Coronary artery (tissue), 2 donors: ENCODE measurements at places on chromosomes 12 and 14.

DNA sequence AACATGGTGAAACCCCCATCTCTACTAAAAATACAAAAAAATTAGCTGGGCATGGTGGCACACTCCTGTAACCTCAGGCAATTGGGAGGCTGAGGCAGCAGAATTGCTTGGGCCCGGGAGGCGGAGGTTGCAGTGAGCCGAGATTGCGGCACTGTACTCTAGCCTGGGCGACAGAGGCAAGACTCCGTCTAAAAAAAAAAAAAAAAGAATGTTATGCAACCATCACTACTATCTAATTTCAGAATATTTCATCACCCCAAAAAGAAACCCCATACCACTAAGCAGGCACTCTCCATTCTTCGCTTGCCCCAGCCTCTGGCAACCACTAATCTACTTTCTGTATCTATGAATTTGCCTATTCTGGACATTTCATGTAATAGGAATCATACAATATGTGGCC, 68.8 kb upstream of the AMN start:
- DNase-seq = no peak

DNA sequence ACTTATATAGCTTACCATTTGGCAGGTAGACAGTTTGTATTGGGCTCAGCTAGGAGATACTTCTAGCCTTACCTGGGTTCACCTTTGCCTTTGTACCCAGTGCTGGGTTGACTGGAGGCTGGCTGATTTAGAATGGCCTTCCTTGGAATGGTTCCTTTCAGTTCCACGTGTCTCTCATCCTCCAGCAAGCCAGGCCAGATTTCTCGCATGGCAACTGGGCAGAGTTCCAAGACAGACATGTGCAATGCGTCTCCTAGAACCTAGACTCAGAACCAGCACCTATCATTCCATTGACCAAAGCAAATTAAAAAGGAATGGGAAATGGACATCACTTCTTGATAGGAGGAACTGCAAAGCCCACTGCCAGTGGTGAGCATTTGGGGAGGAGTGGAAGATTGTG, 79.1 kb upstream of the BDKRB2 start:
- no peak for DNase-seq

GRCh38 chr14:105987563-105987962, 461.2 kb downstream of the TMEM121 start:
- no peak for DNase-seq

DNA sequence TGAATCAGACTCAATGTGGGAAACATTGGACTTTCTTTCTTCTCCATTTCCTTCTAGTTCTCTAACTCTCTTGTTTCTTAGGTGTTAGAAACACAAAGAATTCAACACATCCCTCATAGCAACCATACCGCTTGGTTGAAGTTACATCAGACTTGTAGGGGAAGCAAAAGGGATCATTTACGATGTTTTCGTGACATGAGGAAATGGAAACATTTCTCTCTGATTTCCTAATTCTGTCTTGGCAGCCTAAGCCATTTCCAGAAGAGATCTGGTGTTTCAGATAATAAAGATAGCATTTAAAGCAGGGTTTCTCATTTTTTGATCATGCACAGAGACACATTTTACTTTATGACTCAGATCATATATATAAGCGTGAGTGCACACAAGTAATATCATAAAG, 202.0 kb downstream of the TMEM132C start:
- no peak for DNase-seq

- DNase-seq = no peak
These were observed 77.1 kb downstream of the RASSF9 start for GRCh38 chr12:85759091-85759490.

DNA sequence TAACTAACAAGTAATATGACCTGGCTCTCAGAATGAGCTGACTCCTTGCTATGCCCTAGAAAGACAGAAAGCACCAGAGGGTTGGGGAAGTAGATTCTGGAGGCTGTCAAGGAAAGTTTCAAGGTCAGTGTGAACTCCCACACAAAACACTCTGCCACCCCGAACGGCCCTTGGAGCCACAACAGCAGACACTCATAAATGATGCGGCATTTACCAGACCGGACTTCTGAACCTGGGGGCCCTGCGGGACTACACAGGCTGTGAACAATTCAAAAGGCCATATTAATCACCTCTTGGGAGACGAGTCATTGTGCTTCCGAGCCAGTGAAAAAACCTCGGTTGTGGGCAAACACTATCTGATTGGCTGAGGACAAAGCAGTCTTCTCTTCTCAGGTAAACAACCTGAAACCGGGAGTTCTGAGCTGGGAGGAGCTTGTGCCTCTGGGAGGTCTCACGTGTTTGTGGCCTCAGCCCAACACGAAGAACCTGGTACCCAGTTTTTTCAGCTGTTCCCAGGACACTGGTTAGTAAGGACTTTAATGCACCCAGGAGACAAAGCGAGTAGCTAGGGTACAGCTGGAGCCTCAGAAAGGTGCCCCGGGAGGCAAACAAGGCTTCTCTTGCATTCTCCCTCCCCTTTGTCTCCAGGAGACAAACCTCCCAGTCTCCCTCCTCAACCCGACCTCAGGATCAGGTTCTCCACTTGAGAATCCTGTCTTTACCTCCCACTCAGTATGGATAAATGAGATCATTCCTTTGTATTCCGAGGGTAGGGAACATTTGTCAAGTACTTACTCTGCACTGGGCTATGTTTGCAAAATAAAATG, 35.3 kb downstream of the VWF start:
- no peak for DNase-seq

DNA sequence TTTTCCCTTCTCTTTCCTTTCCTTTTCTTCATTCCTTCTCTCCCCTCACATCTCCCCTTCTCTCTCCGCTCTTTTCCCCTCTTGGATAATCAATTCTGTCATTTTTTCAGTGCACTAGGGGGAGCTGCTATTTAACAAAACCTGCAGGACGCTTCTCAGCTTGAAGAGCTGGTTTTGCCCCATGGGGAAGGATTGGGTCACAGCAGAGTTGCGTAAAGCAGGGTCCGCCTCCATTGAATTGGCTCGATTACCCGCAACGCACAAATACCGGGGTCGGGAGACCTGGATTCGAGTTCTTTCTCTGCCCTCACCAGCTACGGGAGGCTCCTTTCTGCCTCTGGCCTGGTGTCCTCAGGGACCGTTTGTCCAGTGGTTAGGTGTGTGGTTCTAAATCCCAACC, 42.1 kb upstream of the CHGA start:
- no peak for DNase-seq

- DNase-seq = no peak
These were observed 6.6 kb downstream of the ERBB3 start for GRCh38 chr12:56086608-56087007.

- DNase-seq = no peak
These were observed 23.2 kb upstream of the ESRRB start for GRCh38 chr14:76352639-76353281.

DNA sequence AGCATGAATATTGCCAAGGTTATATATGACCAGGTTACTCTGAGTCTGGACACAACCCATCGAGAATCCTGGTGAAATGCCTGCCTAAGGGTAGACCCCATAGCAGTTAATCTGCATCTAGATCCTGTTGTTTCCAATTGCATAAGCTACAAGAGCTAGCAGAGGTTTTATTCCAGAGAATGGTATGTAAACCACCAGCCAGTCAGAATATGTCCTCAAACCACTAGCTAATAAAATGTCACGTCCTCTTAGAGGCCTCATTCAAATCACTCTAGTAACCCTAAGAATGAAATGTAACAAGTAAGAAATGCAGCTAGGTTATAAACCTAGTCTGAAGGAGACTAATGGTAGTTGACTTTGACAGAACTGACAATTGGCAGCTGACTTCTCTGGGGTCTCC, 9.0 kb upstream of the YLPM1 start:
- DNase-seq = no peak

GRCh38 chr12:60630796-60631195, 1035.0 kb downstream of the SLC16A7 start:
- DNase-seq = no peak

GRCh38 chr14:22456998-22457594, 131.9 kb downstream of the DAD1 start:
- DNase-seq = no peak

GRCh38 chr12:101209319-101210302, at the start of gene SLC5A8:
TSS of gene SLC5A8 (minus strand) at chr12:101210238. CDS start at chr12:101209848, 390 bp downstream.
- no peak for DNase-seq

- DNase-seq = no peak
These were observed 398.8 kb upstream of the RGS6 start for GRCh38 chr14:71533390-71533789.

DNA sequence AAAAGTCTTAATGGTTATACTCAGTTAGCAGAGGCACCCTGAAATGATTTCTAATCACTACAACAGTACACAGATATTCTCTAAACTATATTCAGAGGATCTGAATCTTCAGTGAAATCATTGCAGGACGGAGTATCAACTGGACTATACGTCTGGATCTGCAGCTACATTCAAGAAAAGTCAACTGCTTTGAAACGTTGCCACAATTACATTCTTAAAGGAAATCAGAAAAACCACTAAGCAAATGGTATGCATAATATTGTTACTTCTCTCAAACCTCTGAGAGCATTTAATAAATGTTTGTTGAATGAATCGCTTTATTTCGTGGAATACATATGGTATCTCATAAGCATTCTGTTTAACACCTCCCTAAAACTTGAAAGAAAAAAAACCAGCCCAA, 67.4 kb downstream of the MED13L start:
- DNase-seq = no peak

DNA sequence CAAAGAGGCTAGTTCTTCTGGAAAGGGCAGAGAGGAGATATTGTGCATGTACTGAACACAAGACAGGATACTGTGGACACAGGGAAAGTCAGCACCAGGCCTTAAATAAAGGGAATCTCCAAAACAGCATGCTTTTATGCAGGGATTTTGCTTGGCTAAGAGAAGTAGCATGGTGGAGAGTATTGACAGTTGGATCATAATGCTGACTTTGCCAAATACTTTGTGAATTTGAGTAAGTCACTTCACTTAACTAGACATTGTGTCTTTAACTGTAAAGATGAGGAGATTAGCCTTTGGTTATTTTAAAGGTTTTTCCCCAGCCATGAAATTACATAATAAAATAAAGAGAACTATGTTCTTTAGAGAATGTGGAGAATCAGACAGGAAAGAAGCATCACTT, 24.5 kb downstream of the GALNT8 start:
- DNase-seq = no peak

- DNase-seq = no peak
These were observed 62.2 kb upstream of the OR4E1 start for GRCh38 chr14:21735639-21736307.

GRCh38 chr12:59403259-59403932, 192.4 kb upstream of the SLC16A7 start:
- no peak for DNase-seq

GRCh38 chr12:112927925-112928324, 10.3 kb upstream of the OAS3 start:
- DNase-seq = no peak
